HS-27A (cell line): ENCODE measurements at places on chromosomes 2 and 18.

- no peak for DNase-seq
Observed at GRCh38 chr2:172311921-172312345, 115.5 kb upstream of the ITGA6 start.

GRCh38 chr18:77103991-77104531, 28.5 kb downstream of the MBP start:
- no peak for DNase-seq

DNA sequence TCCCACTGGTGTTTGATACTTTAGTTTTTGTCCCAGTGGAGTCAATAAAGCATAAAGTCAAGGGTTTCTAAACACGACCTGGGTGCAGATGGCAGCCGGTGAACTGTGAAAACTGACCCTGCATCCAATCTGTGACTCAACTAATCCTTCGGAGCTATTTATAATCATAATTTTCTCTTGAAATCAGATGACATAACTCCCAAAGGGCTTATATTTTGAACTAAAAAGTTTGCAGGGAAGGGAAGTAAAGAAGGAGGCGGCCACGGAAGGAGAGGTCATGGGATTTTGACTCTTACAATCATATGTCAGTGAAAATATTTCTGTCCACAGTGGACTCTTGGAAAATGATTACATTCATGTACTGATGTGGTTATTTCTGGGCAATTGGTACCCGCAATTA, 178.5 kb downstream of the PDE1A start:
- no peak for DNase-seq

- no peak for DNase-seq
Observed at GRCh38 chr2:157536815-157537214, 91.8 kb downstream of the ACVR1C start.

DNA sequence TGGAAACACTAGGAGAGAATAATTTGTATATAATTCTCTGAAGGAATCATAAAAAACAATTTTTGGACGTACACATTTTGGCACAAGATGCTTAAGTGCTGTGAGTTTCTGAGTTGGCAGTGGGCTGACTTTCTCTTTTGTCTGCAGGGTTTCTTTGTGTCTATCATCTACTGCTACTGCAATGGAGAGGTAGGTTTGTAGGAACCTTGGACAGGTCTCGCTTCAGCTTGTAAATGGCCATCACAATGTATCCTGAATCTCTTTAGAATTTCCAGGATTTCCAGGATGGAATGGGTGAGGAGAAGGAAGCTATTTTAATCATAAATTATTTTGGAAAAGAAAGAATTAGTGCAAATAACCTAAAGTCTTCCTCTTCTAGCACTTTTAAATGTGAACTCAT, 83.9 kb downstream of the PTH2R start:
- DNase-seq = no peak

- DNase-seq = no peak
Observed at GRCh38 chr2:45851111-45851510, 199.6 kb downstream of the PRKCE start.

DNA sequence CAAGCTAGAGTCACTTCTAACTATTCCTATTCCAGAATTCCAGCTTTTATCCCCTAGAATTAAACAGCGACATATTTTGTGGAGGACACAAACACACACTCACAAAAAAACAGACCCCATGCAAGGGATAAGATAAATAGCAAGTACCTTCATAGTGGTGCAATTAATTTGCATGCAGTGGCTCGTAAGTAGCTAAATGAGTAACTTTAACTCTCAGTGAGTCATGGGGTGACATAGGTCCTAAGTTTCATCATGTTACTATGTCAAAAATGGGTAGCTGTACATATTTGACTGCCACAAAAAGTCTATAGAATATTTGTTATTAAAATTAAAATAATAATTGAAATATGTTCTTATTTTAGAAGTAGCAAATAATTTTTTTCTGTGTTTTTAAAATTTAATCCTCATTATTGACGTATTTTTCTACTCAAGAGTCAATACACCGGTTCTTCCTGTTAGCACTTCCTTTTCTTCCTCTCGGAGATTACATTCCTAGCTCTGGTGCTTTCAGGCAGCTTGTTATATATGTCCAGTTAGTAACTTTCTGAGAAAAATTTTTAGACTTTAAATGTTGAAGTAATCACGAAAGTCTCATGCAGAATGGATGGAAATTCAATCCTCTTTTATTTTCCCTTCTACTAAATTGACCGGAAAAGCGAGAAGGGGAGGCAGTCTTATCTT, 247.0 kb downstream of the KCNH7 start:
- DNase-seq = no peak

DNA sequence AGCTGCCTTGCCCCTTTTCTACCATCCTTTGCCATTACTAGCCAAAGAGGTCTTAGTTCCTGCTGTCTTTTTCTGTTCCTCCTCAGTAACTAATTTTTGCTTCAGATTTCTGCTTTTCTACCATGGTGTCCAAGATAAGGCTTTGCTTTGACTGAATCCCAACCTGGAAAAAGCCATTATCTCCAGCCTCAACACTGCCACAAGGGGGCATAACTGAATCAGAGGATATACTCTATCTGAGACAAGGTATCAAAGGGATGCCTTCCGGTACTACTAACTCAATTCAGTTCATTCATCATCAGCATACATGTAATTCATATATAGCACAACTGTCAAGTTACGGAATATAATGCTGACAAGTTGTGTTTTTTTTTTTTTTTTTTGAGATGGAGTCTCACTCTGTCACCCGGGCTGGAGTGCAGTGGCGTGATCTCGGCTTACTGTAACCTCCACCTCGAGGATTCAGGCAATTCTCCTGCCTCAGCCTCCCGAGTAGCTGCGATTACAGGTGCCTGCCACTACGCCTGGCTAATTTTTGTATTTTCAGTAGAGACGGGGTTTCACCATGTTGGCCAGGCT, 11.4 kb downstream of the OSGEPL1 start:
- DNase-seq = no peak

- DNase-seq = no peak
Observed at GRCh38 chr2:57698392-57698791, 348.2 kb upstream of the VRK2 start.

DNA sequence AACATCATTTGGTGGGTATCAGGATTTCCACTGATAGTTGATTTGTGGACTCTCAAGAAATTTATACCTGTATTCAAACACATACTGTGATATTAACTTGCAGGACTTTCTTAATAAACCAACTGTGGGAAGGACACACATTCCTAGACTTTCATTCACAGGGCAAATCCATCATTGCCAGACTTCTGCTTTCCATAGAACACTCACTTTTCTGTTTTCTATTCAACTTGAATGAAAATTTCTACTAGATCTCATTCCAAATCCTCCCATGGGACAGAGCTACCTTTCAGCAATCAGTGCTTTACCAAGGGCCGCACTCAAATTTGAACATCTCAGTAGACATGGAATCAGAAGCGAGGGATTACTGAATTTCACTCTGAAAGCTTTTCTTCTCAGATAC, 612.5 kb downstream of the IRS1 start:
- no peak for DNase-seq

DNA sequence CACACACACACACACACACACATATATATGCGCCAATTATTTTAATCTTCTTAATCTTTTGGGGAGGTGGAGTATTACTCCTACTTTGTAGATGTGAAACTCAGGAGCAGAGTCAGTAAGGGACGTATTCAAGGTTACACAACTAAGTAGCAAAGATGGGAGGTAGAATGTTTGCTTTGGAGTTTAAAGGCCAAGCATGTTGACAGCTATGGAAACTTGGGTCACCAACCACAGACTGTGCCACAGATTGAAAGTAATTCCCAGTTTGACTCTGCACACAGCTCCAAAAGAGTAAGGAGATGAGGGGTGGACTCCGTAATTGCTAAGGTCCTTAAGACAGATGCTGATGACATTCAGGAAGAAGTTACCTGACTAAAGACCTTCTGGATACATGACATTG, 124.8 kb upstream of the ITGB6 start:
- no peak for DNase-seq

DNA sequence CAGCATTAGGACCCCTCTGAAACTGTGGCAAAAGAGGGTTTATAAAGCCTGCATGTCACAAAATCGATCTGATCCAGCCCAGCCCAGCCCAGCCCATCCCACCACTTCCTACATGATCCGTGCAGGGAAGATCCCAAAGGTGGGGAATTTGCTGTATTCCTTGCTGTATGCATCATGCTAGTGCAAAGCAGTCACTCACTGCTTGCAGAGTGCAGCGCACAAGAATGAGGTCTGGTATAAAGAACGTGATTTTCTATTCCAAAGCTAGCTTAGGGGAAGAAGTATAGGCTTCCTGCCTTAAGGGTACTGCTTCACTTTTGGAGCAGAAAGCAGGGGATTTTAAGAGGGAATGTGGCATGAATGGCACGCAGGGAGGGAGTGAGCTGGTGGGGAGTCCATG, 18.9 kb upstream of the SERPINB11 start:
- DNase-seq = no peak

DNA sequence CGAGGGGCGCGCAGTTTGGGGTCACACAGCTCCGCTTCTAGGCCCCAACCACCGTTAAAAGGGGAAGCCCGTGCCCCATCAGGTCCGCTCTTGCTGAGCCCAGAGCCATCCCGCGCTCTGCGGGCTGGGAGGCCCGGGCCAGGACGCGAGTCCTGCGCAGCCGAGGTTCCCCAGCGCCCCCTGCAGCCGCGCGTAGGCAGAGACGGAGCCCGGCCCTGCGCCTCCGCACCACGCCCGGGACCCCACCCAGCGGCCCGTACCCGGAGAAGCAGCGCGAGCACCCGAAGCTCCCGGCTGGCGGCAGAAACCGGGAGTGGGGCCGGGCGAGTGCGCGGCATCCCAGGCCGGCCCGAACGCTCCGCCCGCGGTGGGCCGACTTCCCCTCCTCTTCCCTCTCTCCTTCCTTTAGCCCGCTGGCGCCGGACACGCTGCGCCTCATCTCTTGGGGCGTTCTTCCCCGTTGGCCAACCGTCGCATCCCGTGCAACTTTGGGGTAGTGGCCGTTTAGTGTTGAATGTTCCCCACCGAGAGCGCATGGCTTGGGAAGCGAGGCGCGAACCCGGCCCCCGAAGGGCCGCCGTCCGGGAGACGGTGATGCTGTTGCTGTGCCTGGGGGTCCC, at the start of gene ITGA4:
Gene ITGA4 (plus strand): TSS at position 266 of the 620 bp plus-strand sequence. CDS start 269 bp downstream, at position 535.
- peak; percentile 30 for DNase-seq

- no peak for DNase-seq
Observed at GRCh38 chr2:19799881-19800780, 101.7 kb downstream of the TTC32 start.

DNA sequence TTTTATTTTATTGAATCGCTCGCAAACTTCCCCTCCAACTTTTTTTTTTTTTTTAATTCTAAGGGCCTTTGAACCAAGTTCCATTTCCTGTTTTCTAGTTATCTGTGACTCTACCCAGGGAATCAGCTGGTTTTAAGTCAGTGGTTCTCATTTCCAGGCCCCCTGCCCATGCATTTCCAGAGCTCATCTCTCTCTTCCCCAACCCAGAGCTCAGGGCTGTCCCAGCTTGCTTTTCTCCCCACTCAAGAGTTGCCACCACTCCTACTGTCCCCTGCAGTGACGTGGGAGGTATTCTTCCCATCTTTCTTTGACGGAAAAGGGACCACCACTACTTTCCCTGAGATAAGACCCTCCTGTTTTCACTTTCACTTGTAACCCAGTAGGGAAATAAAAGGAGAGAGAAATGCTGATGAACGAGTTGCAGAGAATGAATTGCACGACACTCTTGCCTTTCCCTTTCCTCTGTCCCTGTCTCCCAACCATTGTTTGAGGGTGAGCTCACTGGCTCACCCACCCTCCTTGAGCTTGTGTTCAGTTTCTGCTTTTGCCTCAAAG, 42.1 kb downstream of the TET3 start:
- DNase-seq = no peak

DNA sequence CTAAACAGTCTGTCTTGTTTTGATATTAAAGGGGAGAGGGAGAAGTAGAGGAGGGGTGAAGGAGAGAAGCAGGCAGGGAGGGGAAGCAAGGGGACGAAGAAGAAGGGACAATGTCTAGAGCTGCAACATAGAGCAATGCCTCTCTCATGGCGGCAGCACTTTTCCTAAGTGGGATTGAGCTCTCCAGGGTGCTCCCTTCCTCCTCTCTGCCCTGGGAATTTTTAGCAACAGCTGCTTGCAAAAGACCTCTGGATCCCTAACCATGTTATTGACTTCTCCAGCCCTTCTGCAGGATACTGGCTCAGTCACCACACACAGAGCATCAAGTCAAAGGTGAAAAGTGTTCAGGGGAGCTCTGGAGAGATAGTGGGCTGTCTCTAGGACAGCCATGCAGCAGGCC, 734.9 kb downstream of the EPHA4 start:
- DNase-seq = no peak

DNA sequence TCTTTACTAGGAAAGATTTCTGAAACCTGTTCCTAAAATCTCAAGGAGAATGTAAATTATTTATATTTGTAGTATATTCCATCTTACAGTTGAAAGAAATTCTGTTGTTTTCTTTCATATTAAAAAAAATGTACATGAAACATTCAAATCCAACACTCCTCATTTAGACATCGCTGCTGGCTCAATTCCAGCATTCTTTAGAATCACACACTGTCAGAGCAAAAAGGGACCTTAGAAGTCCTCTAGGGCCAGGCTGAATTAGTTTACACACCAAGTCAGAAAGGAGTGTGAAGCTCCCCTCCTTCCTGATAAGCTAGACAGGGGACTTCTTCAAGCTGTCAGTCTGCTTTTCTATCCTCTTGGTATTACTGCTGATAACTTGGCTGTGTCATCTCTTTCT, 158.6 kb upstream of the LTBP1 start:
- no peak for DNase-seq

GRCh38 chr2:156437272-156437930, 1.2 kb downstream of the GPD2 start:
- no peak for DNase-seq

- peak; percentile 67 for DNase-seq
Observed at GRCh38 chr18:45014047-45014501, 333.4 kb downstream of the SETBP1 start.

DNA sequence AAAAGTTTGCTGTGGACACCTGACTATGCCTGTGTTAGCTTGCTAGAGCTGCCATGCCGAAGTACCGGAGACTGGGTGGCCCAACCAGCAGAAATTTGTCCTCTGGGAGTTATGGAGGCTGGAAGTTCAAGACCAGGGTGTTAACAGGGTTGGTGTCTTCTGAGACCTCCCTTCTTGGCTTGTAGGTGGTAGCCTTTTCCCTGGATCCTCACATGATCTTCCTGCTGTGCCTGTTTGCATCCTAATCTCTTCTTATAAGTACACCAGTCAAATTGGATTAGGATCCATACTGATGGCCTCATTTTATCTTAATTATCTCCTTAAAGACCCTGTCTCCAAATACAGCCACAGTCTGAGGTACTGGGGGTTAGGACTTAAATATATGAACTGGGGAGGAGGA, 845 bp downstream of the TMEM177 start:
- no peak for DNase-seq

GRCh38 chr2:227404585-227405271, 17.0 kb upstream of the SCYGR1 start:
- no peak for DNase-seq

DNA sequence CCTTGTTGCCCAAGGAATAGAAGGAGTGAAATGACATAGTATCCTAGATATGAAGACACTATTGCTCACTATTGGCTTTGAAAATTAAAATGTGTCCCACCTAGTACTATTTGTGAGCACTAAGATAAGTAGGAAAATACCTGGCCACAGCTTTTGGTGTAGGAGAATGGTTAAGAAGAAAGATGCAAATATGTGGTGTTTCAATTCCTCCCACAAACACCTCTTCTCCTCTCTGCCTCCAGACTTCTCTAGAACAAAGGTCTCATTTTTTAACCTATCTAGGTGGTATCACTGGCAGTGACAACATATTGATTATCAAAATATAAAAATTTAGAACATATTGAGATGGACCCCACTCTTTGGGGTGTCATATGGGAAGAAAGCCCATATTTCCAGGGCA, 929.9 kb upstream of the FANCL start:
- no peak for DNase-seq

- DNase-seq = no peak
Observed at GRCh38 chr2:129319422-129319717, 660.1 kb upstream of the RAB6C start.

- DNase-seq = no peak
Observed at GRCh38 chr18:12443551-12443950, 35.8 kb downstream of the PRELID3A start.
